Posterior vena cava (tissue), 2 donors: ENCODE measurements at places on chromosomes 11 and 22. TPM values are rescaled to one million over a fixed set of nuclear protein-coding genes. Genes with fewer than 3 reads are reported as not detected.

DNA sequence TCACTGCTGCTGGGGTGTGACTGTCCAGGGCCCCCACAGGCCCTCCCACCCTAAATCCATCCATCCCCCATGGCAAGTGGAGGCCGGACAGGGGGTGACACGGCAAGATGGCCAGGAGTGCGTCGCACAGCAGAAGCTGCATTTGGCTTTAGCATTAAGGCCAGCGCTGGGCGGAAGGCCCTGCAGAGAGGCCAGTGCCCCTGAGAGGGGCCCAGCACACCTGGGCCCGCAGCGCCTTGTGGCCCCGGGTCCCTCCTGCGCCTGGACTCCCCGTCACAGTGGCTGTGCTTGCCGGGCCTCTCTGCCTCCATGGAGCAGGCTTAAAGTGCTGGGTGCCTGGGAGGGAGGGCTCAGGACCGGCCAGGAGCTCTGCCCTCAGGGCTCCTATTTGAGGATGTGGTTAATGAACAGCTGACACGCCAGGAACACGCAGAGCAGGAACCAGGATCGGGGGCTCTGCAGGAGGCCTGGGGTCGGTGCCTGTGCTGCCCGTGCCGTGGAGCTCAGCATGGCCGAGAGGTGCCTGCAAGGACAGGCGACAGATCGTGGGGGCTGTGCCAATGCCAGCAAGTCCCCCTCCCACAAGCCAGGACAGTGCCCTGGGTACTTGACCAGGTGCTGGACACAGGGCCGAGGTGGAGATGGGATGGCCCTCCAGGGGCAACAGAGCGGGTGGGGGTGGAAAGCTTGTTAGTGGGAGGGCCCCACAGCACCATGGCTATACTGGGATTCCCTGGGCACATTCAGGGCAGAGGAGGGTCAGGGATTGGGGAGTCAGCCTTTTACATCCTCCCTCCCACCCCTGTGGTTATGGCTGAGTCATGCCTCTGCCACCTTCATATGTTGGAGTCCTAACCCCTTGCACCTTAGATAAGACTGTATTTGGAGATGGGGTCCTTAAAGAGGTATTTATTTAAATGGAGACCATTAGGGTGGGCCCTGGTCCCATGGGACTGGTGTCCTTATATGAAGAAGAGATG, 30.9 kb upstream of the CARS1 start:
- no peak for DNase-seq

DNA sequence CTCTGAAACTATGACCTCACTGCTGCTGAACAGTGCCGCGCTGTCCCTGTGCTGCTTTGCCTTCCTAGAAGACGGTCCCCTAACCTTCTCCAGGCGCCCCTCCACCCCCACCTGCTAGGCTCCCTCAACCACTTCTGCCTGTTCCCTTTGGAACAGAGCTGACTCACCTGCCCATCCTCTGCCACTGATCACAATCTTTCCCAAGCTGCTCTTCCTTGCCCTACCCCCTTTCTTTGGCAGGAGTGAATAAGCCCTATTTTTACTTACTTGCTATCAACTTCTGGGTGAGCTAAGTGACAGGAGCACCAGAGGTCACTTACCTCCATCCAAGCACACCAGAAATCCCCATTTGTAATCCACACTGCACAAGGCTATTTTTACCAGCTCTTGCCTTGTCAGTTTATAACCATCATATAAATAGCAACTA, 116.0 kb upstream of the BID start:
- DNase-seq, result no peak

The MAJIN gene
- not detected for total RNA-seq

DNA sequence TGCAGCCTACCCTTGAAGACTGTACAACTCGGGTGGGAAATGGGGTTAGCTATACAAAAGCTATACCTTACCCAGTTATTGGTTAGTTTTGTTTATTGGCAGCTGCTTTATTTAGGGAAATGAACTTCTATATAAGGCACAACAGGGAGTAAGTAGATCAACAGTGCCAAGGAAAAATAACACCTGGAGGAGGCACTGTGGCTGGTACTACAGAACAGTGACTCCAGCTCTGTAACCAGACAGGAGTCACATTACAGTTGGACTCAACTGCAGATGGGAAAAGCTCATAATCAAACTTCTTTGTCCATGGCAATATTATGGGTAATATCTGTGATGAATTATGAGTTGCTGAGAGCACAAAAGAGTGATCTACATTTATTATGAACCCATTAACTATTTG, 14.0 kb downstream of the P4HA3 start:
- no peak for DNase-seq

- no peak for DNase-seq
These were observed 49.3 kb downstream of the CABIN1 start for GRCh38 chr22:24060375-24060788.
